ENCODE measurements at places on chromosomes 5 and 9.

DNA sequence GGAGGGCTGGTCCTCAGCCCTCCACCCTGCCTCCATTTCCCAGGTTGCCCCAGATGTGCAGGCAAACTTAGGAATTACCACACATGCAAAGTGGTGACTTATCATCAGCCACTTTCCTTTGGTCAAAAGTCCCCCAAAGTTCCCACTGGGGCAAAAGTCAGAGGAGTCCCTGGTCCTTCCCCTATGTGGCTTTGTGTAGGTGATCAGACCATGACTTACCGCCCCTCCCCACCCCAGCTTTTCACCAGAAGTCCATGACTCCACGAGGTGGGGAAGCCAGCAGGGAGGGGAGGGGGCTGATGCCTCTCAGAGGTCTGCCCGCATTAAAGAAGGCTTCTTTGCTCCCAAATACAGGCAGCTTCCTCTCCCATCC lies 5.8 kb downstream of the TRAF1 start:
- ATAC-seq = peak; percentile 13

DNA sequence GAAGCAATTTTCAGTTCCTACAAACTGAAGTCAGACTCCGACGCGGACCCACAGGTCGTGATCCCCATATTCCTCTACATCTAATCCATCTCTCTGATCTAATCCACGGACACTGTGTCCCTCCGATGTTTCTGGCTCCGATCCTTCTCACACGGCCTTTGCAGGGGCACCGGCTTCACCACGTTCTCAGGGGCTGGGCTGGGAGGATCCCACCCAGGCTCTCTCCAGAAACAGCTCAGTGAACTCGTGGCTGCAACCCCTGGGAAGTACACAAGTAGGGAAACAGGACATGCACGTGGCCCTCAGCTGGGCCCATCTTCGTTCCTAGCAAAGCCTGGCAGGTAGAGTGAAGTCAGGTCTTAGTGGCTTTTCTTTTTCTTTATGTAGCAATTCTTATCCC lies 49.1 kb upstream of the OLFM1 start:
- ATAC-seq = no peak

GRCh38 chr5:31663519-31663918 lies 24.6 kb downstream of the PDZD2 start:
- no peak for ATAC-seq

DNA sequence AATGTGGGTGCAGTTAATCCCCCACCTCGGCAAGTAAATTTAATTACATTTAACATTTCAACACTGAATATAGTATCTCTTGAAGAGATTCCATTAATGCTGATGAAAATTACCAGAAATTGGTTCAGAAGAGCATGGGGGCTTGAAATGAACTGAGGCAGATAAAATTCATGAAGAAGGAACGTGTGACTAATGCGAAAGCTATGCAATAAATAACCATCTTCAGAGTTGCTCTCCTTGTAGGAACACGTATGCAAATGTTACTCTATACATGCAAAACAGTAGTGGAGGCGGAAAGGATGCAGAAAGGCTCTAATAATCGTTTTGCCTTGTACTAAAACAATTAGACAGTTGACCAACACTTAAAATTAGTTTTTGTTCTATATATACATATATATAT lies 320.2 kb downstream of the CTNND2 start:
- ATAC-seq = no peak

DNA sequence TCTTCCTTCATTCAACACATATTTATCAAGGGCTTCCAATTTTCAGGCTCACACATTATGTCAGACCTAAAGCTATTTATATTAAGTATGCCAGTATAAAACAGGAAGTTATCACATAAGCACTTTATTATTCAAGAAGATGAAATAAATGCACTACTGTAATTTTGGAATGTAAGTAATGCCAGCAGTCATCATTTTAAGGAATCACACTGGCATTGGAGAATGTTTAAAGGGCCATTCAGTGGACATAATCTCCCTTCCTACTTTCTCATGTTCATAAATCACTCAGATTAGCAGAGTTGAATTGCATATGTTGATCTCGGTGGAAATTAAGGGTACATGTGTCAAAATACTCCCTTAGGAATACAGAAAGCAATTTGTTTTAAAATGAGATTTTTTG lies 164.4 kb downstream of the GIN1 start:
- no peak for ATAC-seq

DNA sequence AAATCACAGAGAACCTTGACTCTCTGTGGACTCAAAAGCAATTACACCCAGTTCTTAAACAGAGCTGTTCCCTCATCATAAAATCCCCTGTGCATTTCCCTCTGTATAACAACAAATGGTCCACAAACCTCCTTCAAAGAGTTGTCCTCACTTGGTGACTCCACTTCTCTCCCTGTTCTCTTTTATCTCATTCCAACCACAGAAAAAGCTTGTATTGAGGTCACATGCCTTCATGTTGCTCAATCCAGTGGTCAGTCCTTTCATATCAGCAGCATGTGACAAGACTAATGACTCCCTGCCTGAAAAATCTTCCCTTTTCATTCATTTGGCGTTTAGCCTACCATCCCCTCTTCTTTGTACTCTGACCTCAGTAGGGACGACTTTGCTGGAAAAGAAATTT lies 158.0 kb downstream of the DEPDC1B start:
- no peak for ATAC-seq

DNA sequence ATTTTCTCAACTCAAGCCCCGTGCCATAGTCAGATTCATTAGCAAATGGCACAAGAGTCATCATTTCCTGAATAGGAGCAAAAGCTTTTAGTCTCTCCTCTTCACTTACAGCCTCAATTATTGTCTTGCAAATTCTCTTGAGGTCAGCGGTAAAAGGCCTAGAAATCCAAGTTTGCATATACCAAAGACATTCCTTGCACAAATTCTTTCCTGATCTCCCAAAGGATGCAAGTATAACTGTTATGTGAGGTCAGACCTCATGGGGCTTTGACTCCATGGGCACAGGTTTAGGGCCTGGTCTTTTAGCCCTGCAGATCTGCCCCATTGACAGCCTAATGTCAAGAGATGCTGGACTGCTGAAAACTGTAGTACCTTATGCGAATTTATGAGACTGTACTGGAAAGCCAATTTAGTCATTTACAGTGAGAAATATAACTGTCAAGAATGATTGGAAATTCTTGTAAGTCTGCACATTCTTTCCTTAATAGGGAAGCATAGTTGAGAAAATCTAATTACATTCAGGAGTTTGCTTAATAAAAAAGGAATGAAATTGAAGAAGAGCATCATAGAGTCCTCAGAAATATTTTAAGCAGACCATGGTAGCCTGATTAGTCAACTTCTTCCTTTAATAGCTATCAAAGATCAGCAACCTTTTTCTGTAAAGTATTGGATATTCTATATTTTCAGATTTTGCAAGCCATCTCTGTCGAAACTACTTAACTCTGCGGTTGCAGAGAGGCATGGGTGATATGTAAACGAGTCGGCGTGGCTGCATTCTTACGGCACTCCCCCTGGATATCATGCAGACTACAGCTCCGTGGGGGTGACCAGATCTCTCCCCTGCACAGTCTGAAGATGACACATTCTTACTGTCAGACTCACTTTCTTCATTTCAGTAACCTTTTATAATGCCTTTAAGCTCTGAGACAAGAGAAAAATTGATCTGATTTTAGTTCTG lies 45.2 kb downstream of the GCNT4 start:
- no peak for ATAC-seq

DNA sequence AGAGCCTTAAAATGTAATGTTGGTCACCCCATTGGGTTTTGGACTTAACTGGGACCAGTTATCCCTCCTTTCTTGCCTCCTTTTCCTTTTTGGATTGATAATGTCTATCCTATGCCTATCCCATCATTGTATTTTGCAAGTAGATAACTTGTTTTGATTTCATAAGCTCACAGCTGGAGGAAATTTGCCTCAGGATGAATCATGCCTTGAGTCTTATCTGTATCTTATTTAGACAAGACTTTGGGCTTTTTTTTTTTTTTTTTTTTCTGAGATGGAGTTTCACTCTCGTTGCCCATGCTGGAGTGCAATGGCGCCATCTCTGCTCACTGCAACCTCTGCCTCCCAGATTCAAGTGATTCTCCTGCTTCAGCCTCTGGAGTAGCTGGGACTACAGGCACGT lies 443.3 kb downstream of the DNAH5 start:
- no peak for ATAC-seq

DNA sequence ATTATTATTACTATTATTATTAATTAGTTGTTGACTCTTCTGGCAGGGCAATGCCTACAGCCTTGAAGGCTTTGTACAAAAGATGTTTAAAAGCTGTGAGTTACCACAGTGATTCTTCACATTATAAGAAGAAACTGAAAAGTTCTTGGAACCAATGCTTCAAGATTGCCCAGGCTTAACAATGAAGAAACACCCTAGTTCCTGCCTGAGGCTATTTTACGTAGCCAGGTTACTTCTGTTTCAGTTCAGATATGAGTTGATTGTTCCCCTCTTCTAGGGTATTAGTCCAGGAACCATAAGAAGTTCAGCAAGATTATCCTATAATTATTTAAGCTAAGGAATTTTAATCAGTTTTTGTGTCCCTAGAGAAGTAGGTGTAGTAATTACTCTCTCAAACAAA lies 154.6 kb upstream of the CDH12 start:
- ATAC-seq = no peak

- ATAC-seq = no peak
These were observed 94.5 kb upstream of the PPP1R2B start for GRCh38 chr5:156755421-156756087.

DNA sequence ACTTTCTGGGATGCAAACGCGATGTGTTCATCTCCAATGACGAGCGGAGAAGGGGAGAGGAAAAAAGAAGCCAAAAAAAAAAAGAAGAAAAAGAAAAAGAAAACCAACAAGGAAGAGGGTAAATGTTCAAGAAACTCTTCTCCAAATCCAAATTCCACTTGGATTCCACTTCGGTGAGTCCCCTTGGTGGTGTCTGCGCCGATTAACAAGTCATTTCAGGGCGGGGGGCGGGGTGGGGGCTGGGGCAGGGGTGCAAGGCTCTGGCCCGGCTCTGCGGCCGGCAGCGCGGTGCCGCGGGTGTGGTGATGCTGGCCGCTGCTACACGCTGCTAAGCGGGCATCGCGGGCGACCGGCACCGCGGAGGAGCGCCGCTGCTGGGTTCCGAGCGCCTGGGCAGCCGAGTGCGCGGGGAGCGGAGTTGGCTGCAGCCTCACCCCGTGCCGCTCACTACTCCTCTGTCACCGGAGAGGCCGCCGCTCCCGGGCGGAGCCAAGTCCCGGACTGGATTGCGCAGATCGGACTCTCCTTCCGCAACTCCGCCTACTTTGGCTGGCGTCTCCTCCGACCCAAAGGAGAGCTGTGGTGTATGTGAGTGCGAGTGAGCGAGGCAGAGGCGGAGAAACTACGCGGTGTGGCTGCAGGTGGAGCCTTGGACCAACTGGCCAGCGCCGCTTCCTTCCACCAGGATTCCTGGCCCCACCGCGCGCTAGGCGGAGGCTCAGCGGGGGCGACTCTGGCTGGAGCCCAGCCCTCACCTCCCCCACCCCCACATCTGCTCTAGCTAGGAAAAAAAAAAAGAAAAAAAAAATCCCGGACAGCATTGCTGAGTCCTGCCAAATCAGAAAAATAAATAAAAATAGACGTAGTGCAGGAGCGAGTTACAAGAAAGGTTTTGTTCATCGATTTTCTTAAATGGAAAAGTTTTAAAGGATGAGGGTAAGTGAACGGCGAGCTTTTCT lies at the start of gene SEMA6A:
TSS of gene SEMA6A (minus strand) at position 457 of the 959 bp plus-strand sequence. CDS start 69,879 bp downstream, outside the sequence.
- peak; percentile 62 for ATAC-seq

GRCh38 chr5:65555287-65555686 lies 7.7 kb downstream of the CENPK start:
- ATAC-seq = no peak

GRCh38 chr9:126127591-126127990 lies 199.0 kb upstream of the MVB12B start:
- no peak for ATAC-seq

DNA sequence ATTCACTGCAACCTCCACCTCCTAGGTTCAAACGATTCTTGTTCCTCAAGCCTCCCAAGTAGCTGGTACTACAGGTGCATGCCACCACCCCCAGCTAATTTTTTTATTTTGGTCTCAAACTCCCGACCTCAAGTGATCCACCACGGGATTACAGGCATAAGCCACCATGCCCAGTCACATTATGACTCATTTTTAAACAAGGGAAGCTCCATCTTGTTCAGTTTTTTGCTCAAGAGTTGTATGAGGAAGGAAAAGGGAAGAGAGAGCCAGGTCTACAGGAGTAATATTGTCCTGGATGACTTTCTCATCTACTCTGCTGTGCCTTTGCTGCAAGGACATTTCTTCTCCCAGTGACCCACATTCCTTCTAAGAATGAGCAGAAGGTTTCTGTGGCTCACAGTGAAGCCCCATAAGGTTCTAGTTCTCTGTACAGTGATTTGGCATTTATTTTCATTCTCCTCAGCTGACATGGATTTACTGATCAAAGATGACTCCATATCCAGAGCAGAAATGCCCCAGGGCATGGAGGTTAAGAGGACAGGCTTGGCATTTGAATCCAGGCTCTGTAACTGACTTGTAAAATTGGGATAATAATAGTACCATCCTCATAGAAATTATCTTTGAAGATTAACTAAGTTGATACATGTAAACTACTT lies 153.5 kb downstream of the CDH6 start:
- no peak for ATAC-seq

- ATAC-seq = no peak
These were observed 198.1 kb downstream of the CHSY3 start for GRCh38 chr5:130102375-130102774.

DNA sequence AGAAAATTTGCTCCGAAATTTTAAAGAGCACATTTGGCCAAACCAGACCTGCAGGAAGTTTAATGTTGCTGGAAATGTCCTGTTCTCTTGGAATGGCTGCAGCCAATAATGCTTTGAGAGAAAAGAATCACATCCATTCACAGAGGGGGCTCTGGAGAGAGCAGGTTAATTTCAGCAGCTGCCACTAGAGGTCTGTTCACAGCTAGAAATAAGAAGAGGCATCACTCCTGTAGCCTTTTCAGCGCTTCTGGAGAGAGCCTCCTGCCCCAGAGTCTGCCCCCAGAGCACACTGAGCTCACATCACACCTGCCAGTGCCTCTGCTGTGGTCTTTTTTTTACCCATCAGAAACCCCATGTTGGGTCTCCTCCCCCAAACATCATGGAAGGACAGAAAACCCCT lies 124.8 kb upstream of the RAD23B start:
- ATAC-seq = no peak

DNA sequence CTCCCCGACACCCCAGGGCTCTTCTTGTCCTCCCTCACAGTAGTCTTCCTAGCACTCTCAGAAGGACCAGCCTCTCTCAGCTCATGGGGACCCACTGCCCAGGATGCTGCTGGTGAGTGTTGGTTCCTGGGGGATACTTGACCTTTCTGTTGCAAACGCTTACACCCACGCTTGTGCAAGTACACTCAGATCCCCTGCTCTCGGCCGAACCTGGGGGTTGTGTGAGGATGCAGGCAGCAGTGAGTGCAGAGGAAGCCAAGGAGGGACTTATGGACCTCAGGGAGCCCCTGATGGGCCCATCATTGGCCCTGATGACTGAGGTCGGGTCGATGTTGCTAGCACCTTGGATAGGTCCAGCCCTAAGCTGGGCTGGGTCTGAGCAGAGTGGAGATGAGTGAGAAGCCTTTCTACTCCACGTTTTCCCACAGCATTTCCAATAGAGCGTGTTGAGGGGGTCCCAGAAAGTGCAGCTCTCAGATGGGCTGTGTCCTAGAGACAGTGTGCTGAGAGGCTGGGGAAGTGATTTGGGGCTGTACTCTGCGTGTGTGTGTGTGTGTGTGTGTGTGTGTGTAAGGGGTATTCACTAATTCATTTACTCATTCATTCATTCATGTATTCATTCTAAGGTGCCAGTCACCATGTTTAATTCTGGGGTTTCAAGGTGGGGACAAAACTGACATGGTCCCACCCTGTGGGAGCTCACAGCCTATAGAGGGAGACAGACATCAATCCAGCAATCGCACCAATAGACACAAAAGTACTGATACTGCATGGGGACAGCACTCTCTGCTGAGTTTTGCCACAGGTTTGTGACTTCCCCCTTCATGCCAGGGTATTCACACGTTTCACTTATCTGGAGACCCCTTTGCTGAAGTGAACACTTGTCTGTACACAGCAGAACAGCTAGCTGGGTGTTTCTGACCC lies 25.2 kb upstream of the PITX1 start:
- no peak for ATAC-seq
